Activated naive CD4-positive, alpha-beta T cell (primary cell): ENCODE measurements at places on chromosomes 16 and 17.

- no peak for DNase-seq
Observed at GRCh38 chr16:10666291-10666690, 28.4 kb downstream of the TEKT5 start.

DNA sequence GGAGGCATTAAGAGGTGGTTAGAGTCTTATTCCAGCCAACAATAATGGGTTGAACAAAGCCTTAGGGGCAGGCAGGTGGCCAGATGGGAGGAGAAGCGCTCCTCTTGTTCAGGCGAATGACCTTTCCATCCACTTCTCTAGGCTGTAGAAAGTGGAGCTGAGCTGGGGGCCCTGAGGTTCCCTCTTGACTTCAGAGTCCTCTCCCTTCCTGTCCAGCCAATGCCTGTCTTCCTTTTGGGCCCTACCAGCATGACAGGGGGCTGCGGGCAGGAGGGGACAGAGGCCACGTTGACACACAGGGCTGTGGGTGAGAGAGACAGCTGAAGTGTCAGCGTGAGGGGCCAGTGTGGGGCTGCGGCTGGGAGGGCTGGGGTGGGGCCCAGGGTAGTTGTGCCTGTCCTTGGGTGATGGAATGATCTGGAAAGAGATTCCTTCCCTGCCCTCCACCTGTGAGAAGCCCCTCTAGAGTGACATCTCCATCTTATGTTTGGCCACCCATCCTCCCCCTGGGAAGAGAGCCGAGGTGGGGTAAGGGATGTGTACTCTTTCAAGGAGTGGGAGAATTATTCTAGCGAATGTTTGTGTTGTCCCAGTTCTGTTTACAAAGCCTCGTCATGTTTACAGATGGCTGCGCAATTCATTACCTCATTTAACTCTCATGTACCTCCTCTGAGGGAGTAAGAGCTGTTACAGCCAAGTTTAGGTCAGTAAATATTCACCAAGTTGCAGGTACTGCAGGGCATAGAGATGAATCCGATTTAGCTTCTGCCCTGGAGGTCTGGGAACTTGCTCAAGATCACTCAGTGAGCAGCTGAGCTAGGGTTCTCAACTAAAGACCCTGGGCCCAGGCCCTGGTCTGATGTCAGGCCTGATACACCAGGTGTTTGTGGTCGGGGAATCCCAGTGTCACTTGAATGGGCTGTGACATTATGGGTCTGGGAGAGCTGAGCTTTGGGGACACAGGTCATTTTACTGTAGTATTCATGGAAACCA is 3.3 kb downstream of the ERBB2 start:
- no peak for DNase-seq

DNA sequence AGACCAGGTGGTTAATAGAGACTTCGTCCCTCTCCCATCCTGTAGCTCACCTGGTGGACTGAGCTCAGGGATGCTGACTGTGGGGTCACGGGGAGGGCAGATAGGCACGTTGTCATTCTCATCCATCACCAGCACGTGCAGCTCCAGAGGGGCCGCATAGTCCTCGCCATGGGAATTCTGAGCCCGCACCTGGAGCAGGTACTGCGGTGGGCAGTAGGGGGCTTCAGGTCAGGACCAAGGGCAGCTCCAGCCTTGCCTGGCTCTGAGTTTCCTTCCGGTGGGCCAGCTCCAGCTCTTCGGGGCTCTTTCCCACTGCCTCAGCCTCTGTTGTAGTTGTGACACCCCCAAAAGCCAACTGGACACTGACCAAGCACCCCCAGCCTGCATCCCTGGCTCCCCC is 5.6 kb downstream of the CDH16 start:
- DNase-seq = no peak

- no peak for DNase-seq
Observed at GRCh38 chr17:17151541-17151940, 54.6 kb downstream of the PLD6 start.

DNA sequence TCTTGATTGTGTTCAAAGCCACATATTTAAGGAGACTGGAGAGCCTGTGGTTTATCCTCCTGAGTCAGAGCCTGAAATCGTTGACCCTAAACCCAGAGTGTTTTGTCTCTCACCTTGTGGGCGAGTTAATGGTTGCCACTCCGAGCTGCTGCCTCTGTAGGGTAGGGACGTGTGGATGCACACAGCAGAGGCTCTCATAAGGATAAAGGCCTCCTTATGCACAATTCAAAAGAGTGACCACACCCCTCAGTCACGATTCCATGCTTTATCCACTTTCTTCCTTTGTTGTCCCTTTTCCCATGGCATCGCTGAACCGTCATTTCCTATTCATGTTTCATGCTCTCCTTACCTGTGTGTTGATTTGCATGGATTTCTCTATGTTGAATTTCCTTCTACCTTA is 805.0 kb upstream of the RBFOX1 start:
- DNase-seq = no peak

DNA sequence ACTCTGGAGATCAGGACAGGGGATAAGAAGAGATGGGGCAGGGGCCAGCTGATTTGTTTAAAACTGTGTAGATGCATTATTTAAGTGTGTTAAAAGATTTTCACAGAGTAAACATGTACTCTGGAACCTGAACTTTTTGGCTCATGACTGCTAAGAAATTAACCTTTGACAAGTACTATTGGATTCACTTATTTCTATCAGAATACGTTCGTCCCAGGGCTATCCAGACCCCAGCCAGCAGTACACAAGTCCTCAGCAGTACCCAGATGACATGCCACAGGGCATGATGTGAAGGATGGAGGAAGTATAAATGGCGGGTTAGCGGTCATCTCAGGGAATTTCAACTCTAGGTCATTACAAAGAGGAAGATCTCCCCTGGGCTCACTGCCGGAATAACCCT is 253.7 kb downstream of the STX8 start:
- no peak for DNase-seq

- DNase-seq = no peak
Observed at GRCh38 chr17:73548620-73549311, 95.5 kb downstream of the SDK2 start.
